ENCODE measurements at places on chromosomes 12 and 14. TPM values are rescaled to one million over a fixed set of nuclear protein-coding genes. Genes with fewer than 3 reads are reported as not detected.

GRCh38 chr14:97946240-97946639, 1149.1 kb downstream of the VRK1 start:
- DNase-seq = no peak

- DNase-seq = no peak
Measured at GRCh38 chr12:92628476-92628875, 74.3 kb upstream of the PLEKHG7 start.

DNA sequence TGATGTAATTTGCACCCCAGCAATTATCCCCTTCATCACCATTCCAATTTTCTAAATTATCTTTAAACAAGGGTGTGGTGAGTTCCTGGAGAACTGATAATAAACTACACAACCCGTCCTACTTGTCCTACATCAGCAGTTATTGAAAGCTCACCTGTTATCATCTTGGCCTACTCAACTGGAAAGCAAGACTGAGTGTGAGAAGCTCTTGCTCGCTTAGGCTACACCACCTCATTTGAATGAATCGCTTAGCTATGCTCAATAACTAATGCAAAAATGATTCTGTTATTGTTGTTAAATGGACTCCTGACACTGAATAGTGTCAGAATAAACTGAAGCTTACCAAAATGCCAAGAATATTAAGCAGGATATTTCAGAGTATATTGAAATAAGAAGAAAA, 115.4 kb upstream of the BTG1 start:
- no peak for DNase-seq

- no peak for DNase-seq
Measured at GRCh38 chr12:41930866-41931437, 213.7 kb downstream of the GXYLT1 start.

DNA sequence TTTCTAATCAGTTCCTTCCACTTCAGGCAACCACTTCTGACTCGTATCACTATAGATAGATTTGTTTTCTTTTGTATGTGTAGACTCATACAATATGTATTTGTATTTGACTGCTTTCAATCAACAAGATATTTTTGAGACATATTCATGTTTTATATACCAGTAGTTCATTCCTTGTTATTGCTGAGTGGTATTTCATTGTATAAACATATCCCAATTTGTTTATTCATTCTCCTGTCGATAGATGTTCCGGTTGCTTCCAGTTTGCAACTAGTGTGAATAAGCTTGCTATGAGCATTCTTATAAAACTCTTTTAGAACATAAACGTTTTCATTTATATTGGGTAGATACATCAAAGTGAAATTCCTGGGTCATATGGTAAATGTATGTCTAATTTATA, 119.2 kb downstream of the FIGNL2 start:
- DNase-seq = no peak

DNA sequence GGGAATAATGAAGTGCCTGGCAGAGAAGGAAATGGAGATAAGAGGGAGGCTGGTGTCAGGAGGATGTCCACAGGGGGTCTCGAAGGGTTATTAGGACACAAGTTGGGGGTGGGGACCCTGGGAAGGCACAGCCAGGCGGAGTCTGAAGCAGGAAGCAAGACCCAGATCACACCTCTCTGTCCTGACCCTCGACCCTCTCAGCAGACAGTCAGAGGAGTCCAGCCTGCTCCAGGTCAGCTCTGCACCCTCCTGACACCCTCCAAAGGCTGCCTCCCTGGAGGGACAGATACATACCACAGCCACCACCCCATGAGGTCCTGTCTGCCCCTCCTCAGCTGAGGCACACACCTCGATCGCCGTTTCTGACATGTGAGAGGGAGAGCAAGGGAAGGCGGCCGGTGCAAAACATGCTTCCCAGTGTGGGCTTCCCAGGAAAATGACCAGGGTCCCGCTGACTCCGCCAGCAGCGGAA, 9.0 kb downstream of the BCL11B start:
- no peak for DNase-seq

GRCh38 chr12:52246720-52247621, 13.9 kb downstream of the KRT7 start:
- no peak for DNase-seq

GRCh38 chr14:85471156-85471555, 58.8 kb upstream of the FLRT2 start:
- no peak for DNase-seq

DNA sequence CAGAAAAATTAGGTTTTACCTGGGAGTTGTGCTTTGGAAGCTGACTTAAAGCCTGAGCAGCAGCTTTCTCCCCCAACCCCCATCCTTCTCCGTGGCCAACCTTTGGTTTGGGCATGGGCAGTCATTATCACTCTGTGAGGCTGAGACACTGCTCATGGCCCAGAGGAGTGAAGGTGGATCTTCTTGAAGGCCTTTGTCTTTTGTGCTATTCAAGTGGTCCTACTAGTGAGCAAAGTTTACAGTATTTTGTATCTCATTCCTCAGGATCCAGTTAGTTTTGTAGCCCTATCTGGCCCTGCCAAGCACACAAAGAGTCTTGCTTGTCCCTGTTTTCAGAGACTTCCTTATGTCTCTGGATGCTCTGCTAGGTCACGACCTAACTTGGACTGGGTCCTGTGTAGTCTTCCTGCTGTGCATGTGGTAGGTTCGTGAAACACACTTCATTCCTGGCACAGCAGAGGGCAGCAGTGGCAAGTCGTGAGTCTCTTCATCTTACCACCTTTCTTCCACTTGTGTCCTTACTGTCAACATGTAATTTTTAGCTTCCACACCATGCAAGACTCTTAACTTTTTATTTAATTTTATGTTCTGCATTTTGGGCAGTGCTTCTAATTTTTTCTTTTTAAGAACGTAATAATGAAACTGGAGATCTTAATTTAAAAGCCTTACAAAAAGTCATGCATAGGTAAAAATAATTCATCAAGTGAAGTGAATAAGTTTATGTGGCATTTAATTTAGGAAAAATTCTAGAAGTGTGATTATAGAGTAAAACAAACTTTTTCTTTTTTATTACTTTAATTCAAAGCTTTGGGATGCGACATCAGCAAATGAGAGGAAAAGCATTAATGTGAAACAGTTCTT, 53.7 kb downstream of the APAF1 start:
- DNase-seq = no peak

- DNase-seq = no peak
Measured at GRCh38 chr12:104080764-104081163, 16.4 kb downstream of the HCFC2 start.

- DNase-seq = no peak
Measured at GRCh38 chr14:39395555-39396254, 36.5 kb downstream of the FBXO33 start.

PYGL gene
- 0.44 TPM for total RNA-seq

TRHDE gene
- not detected for total RNA-seq

FOXM1 gene
- 66.2 TPM for total RNA-seq

ATL1 gene
- 0.81 TPM for total RNA-seq

RTL1 gene
- total RNA-seq = not detected

HNF1A gene
- total RNA-seq = not detected

RPL10L gene
- not detected for total RNA-seq

NDRG2 gene
- 5.0 TPM for total RNA-seq

Measured in CD8-positive, alpha-beta memory T cell (primary cell).